ENCODE measurements at places on chromosomes 11 and 22.

GRCh38 chr11:118000850-118001228, 14.6 kb downstream of the IL10RA start:
- DNase-seq: no peak

DNA sequence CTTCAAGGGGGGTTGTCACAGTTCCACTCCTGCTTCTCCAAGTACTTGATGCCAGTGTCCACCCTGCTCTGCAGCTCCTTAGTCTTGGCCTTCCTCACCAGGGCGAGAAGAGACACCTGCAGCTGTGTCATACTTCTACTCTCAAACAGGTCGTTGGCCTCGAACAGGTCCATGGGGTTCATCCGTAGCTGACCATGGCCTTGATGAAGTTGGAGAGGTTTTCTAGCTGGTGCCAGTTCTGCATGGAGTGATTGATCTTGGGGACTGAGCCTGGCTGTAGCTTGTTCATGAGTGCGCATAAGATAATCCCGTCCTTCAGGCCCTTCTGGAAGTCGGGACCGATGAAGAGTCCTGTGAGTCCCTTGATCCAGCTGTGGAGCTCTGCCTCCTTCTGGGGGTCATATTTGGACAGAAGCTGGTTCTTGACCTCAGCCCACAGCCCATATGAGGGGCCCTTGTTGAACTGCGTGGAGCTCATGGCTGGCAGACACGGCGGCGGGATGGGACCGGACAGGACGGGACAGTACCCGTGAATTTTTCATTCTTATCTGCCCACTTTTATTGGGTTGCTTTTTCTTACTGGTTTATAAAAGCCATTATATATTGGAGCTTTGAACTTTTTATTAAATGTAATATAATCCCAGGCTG, 33.4 kb upstream of the HORMAD2 start:
- DNase-seq: no peak

GRCh38 chr11:1740786-1741530, 9.4 kb downstream of the IFITM10 start:
- no peak for DNase-seq

GRCh38 chr22:20205964-20206708, 55.3 kb upstream of the CCDC188 start:
- peak; percentile 63 for DNase-seq

DNA sequence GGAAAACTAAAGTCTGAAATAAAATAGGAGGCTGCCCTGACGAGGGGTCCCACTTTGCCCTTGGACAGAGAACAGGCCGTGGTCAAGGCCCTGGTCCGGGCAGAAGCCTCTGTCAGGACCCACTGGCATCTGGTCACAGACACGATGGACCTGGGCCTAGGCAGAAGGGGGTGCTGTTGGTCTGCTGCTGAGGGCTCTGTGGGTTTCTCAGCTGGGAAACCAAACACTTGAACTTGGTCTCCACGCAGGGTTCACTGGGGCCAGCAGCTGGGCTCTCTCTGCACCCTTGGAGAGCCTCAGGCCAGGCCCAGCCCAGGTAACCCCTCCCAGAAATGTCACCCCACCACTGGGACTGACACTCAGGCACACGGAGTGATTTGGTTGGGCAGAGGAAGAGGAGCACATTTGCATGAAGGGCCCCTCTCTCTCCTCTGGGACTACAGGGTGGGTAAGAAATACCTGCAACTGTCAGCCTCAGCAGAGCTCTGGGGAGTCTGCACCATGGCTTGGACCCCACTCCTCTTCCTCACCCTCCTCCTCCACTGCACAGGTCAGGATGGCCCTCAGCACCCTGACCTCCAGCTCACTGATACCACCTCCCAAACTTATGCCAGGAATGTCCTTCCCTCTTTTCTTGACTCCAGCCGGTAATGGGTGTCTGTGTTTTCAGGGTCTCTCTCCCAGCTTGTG, 48.1 kb upstream of the TOP3B start:
- no peak for DNase-seq

- DNase-seq: no peak
Observed at GRCh38 chr11:60872961-60873524, 5.7 kb downstream of the ZP1 start.

DNA sequence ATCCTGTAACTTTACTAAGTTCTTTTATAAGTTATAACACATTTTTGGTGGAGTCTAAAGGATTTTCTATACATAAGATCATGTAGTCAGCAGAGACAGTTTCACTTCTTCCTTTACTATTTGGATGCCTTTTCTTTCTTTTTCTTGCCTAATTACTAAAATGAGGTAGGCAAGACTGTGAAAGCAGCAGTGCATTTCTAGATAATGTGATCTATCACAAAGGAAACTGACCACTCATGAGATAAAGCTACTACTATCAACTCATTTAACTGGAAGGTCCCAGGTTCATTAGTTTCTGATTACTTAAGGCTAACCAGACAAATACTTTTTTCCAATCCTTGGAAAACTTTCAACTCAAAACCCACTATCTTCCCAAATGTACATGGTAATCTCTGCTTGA, 196.2 kb upstream of the E2F8 start:
- DNase-seq: no peak

GRCh38 chr11:108368134-108368533, 99.2 kb downstream of the C11orf65 start:
- no peak for DNase-seq

DNA sequence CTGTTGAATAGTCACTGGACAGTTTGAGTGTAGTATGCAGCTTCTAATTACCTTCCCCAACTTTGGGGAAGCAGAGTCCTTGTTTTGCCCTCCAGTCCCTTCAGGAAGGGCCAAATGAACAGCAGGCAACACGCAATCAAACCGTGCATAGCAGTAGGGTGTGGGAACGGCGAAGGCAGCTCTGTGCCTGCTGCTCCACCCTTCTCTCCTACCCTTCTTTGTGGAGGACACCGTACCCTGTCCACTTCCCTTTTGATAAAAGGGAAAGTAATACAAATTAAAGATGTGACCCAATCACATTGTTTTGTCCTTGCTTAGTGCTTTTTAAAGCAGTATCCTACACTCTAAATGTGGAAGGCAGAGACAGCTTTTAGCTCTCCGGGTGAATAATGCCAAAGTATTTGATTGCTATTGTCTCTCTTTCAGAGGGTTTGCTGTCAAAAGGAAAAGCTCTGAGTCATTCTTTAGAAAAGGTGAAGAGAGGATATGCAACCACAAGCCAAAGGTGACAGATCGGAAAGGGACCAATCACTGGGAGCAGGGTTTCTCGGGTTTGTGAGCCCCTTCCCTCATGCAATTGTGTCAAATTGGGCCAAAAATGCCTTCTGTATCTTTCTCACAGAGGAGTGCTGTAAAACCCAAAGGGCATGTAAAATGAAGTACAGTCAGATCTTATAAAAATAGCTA, 407.3 kb upstream of the CCDC90B start:
- no peak for DNase-seq

GRCh38 chr11:85903406-85903805, 48.2 kb downstream of the CCDC83 start:
- DNase-seq: no peak

GRCh38 chr22:48367731-48368130, 1459.9 kb downstream of the BRD1 start:
- no peak for DNase-seq

DNA sequence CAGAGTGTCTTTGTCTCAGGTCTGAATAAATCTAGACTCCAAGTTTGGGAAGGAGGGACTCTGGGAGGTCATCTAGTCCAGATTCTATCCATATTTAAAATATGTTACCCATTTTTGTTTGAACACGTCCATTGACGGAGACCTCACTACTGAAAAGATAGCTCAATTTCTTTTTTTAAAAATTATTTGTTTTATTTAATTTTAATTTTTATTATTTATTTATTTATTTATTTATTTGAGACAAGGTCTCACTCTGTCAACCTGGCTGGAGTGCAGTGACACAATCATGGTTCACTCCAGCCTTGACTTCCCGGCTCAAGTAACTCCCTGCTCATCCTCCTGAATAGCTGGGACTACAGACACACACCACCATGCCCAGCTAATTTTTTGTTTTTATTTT, 89.5 kb upstream of the SNX19 start:
- DNase-seq: no peak

- DNase-seq: no peak
Observed at GRCh38 chr11:16669799-16670415, 68.5 kb upstream of the C11orf58 start.

GRCh38 chr11:58580311-58580710, 1.4 kb downstream of the ZFP91 start:
- no peak for DNase-seq

DNA sequence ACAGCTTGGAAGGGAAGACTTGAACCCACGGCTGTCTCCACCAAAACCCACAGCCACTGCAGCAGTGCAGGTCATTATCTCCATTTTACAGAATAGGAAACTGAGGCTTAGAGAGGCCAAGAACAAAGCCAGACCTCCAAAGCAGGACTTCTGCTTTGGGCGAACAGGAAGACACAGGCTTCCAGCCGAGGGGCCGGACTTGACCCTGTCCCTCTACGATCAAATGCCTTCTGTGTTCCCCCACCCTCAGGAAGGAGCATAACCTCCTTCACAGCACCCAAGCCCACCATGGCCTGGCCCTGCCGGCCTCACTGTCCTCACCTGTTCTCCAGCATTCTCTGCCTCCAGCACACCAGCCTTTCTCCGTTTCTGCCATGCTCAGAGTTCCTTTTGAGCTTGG, 15.8 kb downstream of the IGLL1 start:
- no peak for DNase-seq

- DNase-seq: peak; percentile 58
Observed at GRCh38 chr11:66363805-66364535, 7.6 kb downstream of the SLC29A2 start.

DNA sequence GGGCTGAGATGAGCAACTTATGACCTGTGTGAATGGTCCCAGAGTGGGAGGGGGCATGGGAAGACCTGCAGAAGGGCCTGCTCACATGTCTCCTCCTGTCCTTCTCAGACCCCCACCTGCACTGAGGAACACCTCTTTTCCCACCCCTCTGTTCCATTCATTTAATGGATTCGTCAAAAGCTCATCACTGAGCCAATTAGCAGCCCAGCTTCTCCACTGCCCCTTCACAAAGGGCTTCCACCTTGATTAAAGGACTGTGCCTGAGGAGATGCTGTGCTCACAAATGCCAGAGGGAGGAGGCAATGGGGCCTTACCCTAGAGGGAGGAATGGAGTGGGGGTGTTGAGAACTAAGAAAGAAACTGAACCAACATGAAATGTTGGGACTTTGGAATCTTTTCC, 14.0 kb upstream of the CDON start:
- no peak for DNase-seq

DNA sequence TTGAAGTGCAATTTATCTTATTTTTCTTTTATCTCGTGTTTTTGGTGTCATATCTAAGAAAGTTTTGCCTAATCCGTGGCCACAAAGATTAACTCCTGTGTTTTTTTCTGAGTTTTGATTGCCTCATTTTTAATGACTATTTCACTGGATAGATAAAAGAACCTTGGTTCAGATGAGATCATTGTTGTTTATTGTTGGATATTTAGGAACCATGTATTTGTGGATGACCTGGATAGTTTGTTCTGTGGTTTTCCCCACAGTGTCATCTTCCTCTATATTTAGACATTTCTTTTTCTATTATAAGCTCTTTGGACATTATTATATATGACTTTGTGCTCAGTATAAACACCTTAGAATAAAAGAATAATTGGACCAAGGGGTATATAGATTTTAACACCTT, 37.2 kb downstream of the PPP6R3 start:
- DNase-seq: no peak

DNA sequence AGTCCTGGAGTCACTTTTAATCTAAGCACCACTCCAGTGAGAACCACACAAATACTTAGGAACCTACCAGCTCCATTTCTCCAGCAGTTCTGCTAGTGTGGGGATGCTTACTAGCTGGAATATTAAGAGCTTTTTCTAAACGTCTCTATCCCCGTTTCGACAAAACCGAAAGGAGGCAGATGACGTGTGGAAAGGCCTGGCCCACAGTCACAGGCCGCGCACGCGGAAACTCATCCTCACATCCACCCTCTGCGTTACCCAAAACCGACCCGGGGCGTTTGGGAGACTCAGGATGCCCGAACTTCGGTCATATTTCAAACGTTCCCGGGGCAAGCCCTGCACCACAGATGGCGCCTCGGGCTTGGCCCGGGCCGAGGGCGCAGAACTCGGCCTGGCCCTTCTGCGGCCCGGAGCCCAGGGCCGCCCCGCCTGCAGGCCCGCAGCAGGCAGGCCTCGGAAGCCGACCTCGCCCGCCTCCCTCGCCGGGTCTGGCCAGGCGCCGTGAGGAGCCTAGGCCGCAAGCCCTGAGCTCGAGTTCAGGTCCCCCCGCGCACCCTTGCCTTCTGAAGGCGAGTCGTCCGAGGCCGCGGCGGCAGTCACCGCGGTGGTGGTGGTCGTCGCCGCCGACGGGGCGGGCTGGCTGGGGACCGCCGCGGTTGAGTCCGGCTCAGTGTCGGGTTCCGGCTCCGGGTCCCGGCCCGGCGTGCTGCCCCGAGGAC, 473 bp downstream of the FNBP4 start:
- peak; percentile 62 for DNase-seq

DNA sequence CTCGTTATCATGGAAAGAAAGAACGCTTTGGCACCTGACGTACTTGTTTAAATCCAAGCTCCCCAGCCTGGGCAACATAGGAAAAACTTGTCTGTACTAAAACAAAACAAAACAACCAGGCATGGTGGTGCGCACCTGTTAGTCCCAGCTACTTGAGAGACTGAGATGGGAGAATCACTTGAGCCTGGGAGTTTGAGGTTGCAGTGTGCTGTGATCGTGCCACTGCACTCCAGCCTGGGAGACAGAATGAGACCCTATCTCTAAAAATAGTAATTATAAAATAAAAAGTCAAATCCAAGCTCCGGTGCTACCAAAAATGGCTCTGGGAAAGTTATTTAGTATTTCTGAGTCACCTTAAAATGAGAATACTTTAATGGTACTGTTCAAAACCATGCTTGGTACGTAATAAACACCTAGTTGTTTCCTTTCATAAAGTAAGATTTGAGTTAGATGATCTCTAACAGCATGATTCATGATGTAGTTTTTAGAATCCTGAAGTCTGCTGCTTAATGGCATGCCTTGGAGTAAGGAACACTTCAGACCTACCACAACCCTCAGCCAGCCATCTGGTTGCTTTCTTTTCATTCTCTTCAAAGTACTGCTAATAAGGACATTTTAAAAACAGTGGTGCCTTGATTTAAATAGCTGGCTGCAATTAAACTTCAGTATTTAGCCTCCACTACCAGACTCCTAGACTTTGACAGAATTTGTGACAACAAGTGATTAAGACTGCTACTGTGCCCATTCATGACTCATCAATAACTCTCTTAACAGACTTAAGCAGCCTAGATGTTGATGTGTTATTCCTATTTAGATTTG, 8.4 kb downstream of the PPME1 start:
- no peak for DNase-seq
